ENCODE measurements at places on chromosomes 16 and 17.

DNA sequence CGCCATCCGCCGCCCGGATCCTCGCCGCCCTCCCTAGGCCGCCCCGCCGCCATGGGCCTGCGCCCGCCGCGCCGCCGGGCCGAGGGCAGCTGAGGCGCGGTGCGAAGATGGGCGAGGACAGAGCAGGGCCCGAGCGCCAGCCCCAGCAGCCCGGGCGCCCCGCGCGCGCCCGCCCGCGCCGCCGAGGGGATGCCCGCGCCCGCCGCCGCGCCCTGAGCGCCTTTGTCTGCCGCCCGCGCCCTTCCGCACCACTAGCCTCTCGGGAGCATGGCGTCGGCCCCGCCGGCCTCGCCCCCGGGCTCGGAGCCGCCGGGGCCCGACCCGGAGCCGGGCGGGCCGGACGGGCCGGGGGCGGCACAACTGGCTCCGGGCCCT lies 278 bp downstream of the RAB11FIP3 start:
- DNase-seq = no peak

DNA sequence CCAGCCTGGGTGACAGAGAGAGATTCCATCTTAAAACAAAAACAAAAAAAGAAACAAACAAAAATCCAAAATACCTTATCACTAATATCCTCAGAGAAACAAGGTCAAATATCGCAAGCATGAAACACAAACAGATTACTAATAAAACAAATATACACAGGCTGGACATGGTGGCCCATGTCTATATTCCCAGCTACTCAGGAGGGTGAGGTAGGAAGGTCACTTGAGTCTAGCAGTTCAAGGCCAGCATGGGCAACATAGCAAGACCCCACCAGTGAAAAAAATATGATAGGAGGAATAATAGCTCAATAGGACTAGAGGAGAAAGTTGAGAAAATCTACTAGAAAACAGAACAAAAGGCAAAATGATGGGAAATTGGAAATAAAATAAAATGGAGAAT lies 6.9 kb upstream of the ALOX15B start:
- no peak for DNase-seq

DNA sequence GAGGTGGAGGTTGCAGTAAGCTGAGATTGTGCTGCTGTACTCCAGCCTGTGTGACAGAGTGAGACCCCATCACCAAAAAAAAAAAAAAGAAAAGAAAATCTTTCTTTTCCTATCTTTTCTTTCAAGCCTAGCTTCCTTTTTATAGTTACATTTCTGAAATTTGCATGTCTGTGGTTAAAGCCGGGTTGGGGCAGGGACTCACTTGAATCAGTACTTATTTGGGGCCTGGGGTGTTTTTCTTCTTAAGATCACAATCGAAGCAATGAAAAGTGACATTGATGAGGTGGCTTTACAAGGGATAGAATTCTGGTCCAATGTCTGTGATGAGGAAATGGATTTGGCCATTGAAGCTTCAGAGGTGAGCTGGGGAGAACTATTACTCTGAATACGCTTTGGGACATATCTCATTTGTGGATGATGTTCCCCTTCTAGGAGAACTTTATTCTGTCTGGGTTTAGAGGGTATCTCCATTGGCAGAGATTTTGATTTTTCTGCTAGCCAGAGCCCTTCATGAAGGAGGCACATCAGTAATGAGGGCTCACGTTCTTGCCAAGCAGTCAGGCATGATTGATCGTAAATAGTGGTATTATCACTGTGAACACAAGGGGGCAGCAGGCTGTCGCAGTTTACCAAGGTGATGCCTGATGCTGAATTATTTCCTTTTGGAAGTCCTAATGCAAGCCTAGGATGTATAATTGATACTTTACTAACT lies 14.3 kb downstream of the KPNB1 start:
- DNase-seq = peak; percentile 75

DNA sequence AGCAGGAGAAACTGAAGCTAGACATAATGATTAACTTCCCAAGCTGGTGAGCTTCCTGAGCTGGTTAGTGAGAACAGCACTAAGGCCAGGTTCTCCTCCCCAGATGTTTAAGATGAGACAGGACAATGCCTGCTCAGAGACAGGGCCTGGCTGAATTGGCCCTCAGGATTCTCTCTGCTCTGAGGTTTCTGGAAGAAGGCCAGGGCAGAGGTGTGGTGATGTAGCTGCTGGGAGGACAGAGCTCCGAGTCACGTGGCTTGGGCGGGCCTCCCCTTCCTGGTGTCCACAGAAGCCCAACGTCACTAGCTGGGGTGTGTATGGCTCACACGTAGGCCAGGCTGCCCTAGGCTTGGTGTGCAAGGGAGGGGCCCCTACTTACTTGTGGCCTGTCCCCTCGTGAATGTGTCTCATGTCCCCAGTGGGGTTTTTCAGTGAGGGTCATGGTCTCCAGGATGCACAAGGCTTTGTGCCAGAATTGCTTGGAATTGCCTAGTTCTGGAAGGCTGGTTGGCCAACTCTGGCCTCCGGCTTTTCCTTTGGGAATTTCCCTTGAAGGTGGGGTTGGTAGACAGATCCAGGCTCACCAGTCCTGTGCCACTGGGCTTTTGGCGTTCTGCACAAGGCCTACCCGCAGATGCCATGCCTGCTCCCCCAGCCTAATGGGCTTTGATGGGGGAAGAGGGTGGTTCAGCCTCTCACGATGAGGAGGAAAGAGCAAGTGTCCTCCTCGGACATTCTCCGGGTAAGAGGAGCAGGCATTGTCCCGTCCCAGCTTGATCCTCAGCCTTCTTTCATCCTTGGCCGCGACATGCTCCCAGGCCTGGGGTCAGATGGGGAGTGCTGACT lies 3.4 kb downstream of the NOD2 start:
- no peak for DNase-seq

GRCh38 chr16:79093554-79093967 lies 507.0 kb downstream of the MAF start:
- no peak for DNase-seq

DNA sequence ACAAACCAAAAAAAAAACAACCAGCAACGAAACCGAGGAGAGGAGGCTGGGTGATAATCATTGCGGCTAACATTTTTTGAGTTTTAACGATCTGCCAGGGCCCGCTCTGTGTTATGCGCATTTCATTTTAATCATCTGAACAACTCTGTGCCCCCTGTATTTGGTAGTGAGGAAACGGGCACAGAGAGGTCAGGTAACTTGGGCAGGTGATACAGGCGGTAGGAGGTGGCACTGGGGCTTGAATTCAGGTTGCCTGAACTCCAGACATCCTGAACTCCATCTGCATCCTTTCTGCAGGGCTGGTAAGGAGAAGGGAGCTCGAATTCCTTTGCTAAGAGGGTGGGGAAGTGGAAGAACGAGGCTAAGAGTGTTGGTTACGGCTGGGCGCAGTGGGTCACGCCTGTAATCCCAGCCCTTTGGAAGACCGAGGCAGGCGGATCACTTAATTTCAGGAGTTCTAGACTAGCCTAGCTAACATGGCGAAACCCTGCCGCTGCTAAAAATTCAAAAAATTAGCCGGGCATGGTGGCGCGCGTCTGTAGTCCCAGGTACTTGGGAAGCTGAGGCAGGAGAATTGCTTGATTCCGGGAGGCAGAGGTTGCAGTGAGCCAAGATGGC lies 1.1 kb downstream of the CLUAP1 start:
- peak; percentile 41 for DNase-seq

DNA sequence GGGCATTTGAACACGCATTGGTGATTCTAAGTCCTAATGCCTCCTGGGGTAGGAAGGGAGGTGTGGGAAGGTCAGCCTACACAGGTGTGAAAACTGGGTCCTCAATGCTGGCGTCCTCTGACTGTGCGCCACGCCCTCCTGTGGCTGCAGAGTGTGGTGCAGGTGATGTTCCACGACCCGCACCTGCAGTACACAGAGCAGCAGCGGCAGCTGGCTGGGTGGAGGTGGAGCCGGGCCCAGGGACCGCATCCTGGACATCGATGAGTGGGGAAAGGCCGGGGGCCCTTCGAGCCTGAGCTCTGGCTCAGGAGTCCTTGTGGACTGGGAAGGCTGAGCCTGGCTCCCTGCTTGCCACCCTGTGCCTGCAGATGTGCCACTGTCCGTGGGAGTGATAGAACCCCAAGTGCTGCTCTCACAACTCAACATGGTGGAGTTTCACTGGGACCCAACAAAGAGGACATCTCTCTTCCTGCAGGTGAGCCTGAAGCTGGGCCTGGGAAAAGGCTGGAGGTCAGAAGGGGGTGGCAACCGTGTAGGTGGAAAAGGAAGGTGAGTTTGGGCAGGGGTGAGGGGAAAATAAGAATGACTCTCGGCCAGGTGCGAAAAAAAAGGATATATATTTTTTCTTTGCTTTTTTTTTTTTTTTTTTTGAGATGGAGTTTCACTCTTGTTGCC lies 14.0 kb upstream of the STAC2 start:
- peak; percentile 49 for DNase-seq
